Left lung (tissue), 14 donors: ENCODE measurements at places on chromosomes 4 and X. TPM values are rescaled to one million over a fixed set of nuclear protein-coding genes. Genes with fewer than 3 reads are reported as not detected.

Gene COX7B
- 192 TPM for total RNA-seq

Gene FAM114A1
- total RNA-seq = 81.1 TPM

Gene CAPN6
- 0.29 TPM for total RNA-seq

Gene HTR2C
- not detected for total RNA-seq

Gene USP26
- not detected for total RNA-seq

Gene RBM41
- total RNA-seq = 11.8 TPM

Gene KLHL13
- total RNA-seq = 2.7 TPM

Gene VSIG4
- total RNA-seq = 131 TPM

Gene USP51
- total RNA-seq = 3.3 TPM

Gene NXT2
- 10.5 TPM for total RNA-seq

Gene PLXNB3
- 3.9 TPM for total RNA-seq

Gene SLC4A4
- total RNA-seq = 17.2 TPM

Gene NSUN7
- 7.4 TPM for total RNA-seq

GRCh38 chr4:84479663-84480062 lies 19.4 kb downstream of the NKX6-1 start:
- no peak overlapping the region for H3K4me3 ChIP-seq
- peaks cover 9% of the 10 kb centered on the region for H3K4me1 ChIP-seq
- H3K27me3 ChIP-seq = peaks cover 70% of the 10 kb centered on the region
- no peaks in the 10 kb centered on the region for H3K36me3 ChIP-seq
- DNase-seq = no peak
- no peak overlapping the region for H3K27ac ChIP-seq

GRCh38 chr4:177005674-177006230 lies 213.0 kb upstream of the VEGFC start:
- no peaks in the 10 kb centered on the region for H3K27me3 ChIP-seq
- no peak for DNase-seq
- H3K36me3 ChIP-seq = no peaks in the 10 kb centered on the region
- no peak overlapping the region for H3K27ac ChIP-seq

DNA sequence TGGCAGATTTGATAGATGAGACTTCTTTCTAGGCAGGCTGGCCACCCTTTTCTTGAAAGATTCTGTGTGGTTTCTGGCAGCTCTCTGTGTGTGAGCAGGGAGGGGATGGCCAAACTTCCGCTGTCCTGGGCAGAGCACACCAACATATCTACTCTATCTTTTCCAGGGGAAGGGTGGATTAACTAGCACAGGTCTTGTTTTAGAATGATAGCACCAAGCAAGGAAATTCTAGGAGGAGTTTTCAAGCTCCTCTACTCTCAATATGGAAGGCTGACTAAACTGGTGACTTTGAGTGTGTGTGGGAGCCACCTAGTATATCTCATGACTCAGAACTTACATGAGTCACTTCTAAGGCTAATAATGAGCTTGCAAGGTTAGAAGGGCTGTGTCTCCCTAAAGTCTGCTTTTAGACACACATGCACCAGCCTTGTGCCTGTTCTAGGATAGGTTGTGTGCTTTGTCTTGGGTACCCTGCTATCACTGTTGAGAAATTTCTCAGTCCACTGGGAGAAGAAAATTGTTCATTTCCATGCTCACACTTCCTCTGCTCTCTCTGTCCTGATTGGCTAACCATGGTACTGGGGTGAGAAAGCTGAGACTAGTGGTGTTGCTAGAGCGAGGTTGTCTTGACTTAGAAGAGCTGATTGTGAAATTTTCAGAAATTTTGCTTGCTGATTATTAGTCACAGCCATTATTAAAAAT lies 72.9 kb downstream of the YIPF6 start:
- no peaks in the 10 kb centered on the region for H3K4me1 ChIP-seq
- no peaks in the 10 kb centered on the region for H3K36me3 ChIP-seq
- no peak overlapping the region for H3K4me3 ChIP-seq
- H3K27ac ChIP-seq = no peak overlapping the region

GRCh38 chrX:20263474-20263873 lies 3.2 kb downstream of the RPS6KA3 start:
- H3K27me3 ChIP-seq = no peaks in the 10 kb centered on the region
- no peaks in the 10 kb centered on the region for H3K4me1 ChIP-seq
- no peak overlapping the region for H3K4me3 ChIP-seq
- no peak for DNase-seq
- peak overlapping the region; percentile 36 for H3K27ac ChIP-seq
- H3K36me3 ChIP-seq = no peaks in the 10 kb centered on the region

DNA sequence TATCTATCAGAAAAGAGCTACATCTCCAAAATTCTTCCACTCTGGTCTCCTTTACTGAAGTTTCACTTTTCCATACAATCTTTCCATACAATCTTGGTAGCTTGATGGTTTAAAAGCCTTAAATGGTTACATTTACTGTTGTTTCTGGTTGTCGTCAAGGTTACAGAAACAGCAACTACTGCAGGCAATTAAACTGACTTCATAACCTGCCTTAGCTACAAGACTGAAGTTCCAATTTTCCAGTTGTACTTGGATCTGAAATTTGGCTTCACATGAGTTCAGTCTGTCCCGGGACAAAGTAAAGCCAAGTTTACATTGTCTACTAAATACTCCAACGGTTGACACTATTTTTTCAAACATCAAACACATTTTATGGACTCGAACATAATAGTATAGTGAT lies 326.4 kb downstream of the ANKRD50 start:
- H3K4me1 ChIP-seq = no peaks in the 10 kb centered on the region
- DNase-seq = no peak
- no peak overlapping the region for H3K27ac ChIP-seq

DNA sequence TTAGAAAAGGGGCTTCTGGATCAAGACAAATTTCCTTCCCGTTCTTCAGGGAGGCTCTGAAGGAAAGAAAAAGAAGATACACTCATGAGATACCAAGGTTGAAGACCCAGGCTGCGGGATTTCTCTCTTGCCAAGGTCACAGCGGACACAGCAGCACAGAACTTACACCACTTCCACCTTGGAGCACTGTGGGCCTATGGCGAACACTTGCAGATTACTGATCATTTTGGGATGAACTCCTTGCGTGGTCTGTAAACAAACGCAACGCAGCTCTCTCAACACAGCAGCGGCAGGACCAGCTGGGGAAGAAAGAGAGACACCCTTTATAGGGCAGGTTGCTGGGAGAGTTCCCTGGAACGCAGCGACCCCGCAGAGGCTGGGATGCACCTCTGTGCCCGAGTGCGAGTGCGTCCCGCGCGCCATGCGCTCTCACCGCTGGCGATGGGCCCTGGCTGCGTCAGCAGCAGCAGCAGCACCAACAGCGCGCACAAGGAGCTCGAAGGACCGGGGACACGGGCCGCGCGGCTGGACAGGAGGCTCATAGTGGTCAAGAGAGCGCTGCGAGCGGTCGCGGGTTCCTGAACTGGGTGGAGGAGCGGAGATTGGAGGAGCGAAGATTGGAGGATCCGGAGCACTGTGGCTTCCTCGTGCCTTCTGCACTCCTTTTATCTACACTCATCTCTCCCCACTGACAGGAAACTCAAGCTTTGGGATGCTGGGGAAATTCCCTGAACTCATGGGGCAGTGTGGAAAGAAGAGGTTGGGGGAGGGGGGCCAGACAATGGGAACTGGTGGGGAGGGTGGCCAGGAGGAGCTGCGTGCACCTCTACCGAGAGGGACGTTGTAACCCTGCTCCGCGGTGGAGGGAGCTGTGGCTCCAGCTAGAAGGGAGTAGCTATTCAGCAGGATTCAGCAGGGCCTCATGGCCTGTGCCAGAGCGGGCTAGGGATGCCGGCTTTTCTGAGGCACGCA lies at the start of gene CXCL5:
CXCL5 (minus strand) TSS at position 638 of the 972 bp plus-strand sequence; CDS start at position 542, 96 bp downstream.
- H3K4me1 ChIP-seq = peaks cover 12% of the 10 kb centered on the region
- peak within 1 kb of the TSS; percentile 23 for H3K4me3 ChIP-seq
- H3K27me3 ChIP-seq = peaks cover 31% of the 10 kb centered on the region
- no peak within 1 kb of the TSS for H3K27ac ChIP-seq
- DNase-seq = peak; percentile 30

GRCh38 chrX:104310090-104310489 lies 55.4 kb upstream of the ESX1 start:
- H3K27ac ChIP-seq = no peak overlapping the region
- no peaks in the 10 kb centered on the region for H3K36me3 ChIP-seq
- no peaks in the 10 kb centered on the region for H3K4me1 ChIP-seq
- DNase-seq = peak; percentile 7
- no peak overlapping the region for H3K4me3 ChIP-seq

DNA sequence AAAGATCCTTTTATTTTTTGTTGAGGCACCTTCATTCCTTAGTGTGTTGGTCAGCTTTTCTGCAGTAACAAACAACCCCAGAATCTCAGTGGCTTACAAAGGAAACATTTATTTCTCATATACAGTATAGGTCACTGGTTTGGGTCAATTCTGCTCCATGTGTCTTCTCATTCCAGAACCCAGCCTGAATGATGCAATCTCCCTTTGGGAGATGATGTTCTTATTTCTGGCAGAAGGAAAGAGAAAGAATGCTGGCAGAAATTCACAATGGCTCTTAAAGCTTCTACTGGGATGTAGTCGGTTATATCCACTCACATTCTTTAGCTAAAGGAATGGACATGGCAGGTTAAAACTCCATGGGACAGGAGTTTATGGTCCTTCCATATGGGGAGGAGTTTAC lies 42.3 kb downstream of the IDS start:
- no peak overlapping the region for H3K27ac ChIP-seq
- H3K27me3 ChIP-seq = no peaks in the 10 kb centered on the region
- no peaks in the 10 kb centered on the region for H3K36me3 ChIP-seq
- no peak for DNase-seq
- no peak overlapping the region for H3K4me3 ChIP-seq

DNA sequence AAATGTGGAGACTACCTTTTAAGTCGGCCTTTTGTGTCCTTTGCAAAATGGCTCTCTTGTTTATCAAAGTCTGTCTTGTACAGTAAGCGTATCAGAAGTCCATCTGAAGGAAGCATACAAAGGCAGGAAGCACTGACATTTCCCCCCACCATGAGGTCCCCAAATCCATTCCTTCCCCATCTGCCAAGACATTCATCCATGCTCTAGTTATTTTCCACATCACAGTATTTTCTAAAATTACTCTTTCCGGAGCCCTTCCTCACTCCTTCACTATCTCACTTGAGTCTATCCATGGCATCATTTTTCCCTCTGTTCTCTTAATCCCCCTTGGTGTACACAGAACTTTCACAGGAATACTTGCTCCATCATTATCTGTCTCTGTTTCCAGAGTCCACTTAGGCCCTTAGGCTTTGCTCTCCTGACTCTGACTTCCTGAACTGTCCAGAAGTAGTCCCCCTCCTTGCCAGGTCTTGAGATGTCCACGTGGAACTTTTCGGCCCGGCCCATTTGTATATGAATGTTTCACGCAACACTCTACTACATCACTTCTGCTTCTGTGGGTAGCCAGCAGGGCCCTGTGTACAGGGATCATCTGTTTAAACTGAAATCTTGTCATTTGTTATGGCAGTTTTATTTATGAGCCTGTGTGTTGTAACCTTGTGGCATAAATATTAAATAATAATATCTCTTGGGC lies 2.1 kb downstream of the SEL1L3 start:
- no peaks in the 10 kb centered on the region for H3K36me3 ChIP-seq
- peaks cover 66% of the 10 kb centered on the region for H3K4me1 ChIP-seq
- peak overlapping the region; percentile 85 for H3K27ac ChIP-seq
- no peak for DNase-seq
- H3K27me3 ChIP-seq = no peaks in the 10 kb centered on the region
- H3K4me3 ChIP-seq = peak overlapping the region; percentile 77

DNA sequence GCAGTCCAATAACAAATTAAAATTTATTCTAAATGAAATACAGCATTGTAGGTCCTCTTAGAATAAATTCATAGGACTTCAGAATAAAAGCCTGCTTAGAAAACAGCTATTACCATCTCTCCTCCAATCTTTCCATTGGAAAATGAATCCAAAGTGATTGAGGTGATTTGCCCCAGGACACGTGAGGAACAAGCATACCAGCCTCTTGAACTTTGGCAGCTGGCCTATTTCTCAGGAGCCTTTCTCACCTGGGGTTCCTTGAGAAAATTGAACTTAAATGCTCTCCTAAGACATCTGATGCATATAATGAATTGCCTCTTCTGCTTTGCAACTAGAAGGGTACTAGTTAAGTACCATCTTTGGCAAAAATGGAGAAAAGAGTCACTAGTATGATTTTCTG lies 13.5 kb downstream of the ARHGAP24 start:
- H3K4me1 ChIP-seq = no peaks in the 10 kb centered on the region
- DNase-seq = no peak
- no peak overlapping the region for H3K27ac ChIP-seq
- H3K4me3 ChIP-seq = no peak overlapping the region
- no peaks in the 10 kb centered on the region for H3K36me3 ChIP-seq
- H3K27me3 ChIP-seq = no peaks in the 10 kb centered on the region

- peak; percentile 35 for DNase-seq
- no peaks in the 10 kb centered on the region for H3K36me3 ChIP-seq
- no peaks in the 10 kb centered on the region for H3K4me1 ChIP-seq
These were observed 96.5 kb upstream of the MAOA start for GRCh38 chrX:43559644-43560043.

DNA sequence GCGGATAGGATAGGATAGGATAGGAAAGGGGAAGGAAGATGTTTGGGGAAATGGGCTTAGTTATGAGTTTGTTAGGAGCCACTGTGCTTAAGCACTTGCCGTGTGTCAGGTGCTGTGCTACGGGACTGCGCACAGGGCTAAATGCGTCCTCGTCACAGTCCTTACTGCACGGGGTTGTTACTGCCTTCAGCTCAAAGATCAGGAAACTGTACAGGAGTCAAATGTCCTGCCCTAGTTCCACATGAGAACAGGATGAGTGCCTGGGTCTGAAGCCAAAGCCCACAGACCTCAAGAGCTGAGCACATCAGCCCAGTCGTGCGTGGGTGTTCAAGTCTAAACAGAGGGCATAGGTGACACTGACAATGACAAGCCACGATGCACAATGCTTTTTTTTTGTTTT lies 15.0 kb downstream of the ACSL1 start:
- H3K4me1 ChIP-seq = peaks cover 98% of the 10 kb centered on the region
- no peak overlapping the region for H3K27ac ChIP-seq
- H3K36me3 ChIP-seq = no peaks in the 10 kb centered on the region
- H3K27me3 ChIP-seq = no peaks in the 10 kb centered on the region
- peak overlapping the region; percentile 14 for H3K4me3 ChIP-seq

- H3K27me3 ChIP-seq = no peaks in the 10 kb centered on the region
- no peaks in the 10 kb centered on the region for H3K4me1 ChIP-seq
- H3K27ac ChIP-seq = no peak overlapping the region
- no peak for DNase-seq
- no peak overlapping the region for H3K4me3 ChIP-seq
- no peaks in the 10 kb centered on the region for H3K36me3 ChIP-seq
These were observed 102.6 kb downstream of the PHEX start for GRCh38 chrX:22134681-22135080.

DNA sequence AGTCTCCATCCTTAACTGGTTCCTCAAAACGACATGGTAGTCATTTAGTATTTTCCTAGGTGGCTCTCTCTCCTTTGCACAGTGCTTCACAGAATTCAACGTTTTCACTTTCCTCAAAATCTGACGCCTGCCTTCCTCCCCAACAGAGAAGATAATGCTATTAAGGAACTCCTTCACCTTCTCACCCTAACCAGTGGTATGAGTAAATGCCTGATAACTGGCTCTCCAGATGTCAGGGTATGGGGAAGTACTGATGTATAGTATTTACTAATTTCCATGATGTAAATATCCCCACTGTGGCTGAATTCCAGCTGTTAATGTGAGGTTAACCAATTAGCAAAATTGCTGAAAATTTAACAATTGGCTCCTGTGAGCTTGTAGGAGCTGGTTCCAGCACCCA lies 28.8 kb upstream of the NSUN7 start:
- no peak for DNase-seq
- H3K27me3 ChIP-seq = no peaks in the 10 kb centered on the region
- peaks cover 2% of the 10 kb centered on the region for H3K4me1 ChIP-seq
- no peak overlapping the region for H3K27ac ChIP-seq
